ENCODE measurements at places on chromosomes 3 and 15.
A peak's percentile ranks its signal among the peaks of the same experiment; 100 is the strongest.

GRCh38 chr15:61079529-61079928 lies 149.6 kb downstream of the RORA start:
- no peaks in the 10 kb centered on the region for H3K4me1 ChIP-seq
- H3K27me3 ChIP-seq = peaks cover 11% of the 10 kb centered on the region
- no peaks in the 10 kb centered on the region for H3K36me3 ChIP-seq
- no peak overlapping the region for H3K27ac ChIP-seq
- no peak overlapping the region for H3K4me3 ChIP-seq
- no peak for DNase-seq

- no peak overlapping the region for H3K27ac ChIP-seq
- H3K36me3 ChIP-seq = no peaks in the 10 kb centered on the region
- H3K27me3 ChIP-seq = peaks cover 4% of the 10 kb centered on the region
Measured at GRCh38 chr3:99879275-99879674, 61.6 kb downstream of the CMSS1 start.

DNA sequence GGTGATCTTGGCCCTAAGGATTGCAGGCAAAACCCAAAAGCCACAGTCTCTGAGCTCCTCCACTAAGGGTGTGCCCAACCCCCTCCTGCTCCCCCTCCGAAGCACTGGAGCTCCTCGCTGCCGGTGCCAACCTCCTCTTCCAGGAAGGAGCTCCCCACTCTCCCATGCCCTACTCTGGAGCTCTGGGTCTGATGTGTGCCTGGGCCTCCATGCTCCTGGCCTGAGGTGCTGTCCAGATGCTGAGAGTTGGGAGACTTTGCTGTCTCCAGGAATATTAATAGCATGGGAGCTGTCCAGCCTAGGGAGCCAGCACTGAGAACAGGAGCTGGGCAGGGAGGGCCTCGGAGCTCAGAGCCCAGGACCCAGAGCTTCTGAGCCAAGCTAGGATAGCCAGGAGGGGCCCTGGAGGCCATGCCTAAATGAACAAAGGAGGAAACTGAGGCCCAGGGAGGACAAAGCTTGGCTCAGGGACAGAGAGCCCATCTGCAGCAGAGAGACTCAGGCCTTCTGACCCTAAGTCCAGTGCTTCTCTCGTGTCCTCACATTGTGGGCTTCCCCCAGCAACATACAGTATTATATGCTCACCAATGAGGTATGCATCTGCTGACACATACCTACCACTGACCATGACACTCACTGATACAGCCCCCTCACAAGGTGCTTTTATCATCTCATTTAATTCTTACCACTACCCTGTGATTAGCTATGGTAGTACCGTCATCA lies 36.9 kb upstream of the HERC1 start:
- H3K27me3 ChIP-seq = no peaks in the 10 kb centered on the region
- H3K4me3 ChIP-seq = peak overlapping the region; percentile 33
- H3K36me3 ChIP-seq = no peaks in the 10 kb centered on the region
- H3K27ac ChIP-seq = peak overlapping the region; percentile 88

GRCh38 chr3:53253707-53254508 lies 1.9 kb downstream of the TKT start:
- peaks cover 25% of the 10 kb centered on the region for H3K36me3 ChIP-seq
- H3K4me1 ChIP-seq = peaks cover 49% of the 10 kb centered on the region
- H3K4me3 ChIP-seq = peak overlapping the region; percentile 91
- H3K27me3 ChIP-seq = no peaks in the 10 kb centered on the region

GRCh38 chr3:153287017-153287416 lies 125.0 kb downstream of the RAP2B start:
- no peak overlapping the region for H3K4me3 ChIP-seq
- no peak for DNase-seq

- H3K4me3 ChIP-seq = no peak overlapping the region
- H3K27me3 ChIP-seq = no peaks in the 10 kb centered on the region
- no peaks in the 10 kb centered on the region for H3K36me3 ChIP-seq
- no peaks in the 10 kb centered on the region for H3K4me1 ChIP-seq
Measured at GRCh38 chr15:29337156-29337959, 67.7 kb upstream of the NSMCE3 start.

DNA sequence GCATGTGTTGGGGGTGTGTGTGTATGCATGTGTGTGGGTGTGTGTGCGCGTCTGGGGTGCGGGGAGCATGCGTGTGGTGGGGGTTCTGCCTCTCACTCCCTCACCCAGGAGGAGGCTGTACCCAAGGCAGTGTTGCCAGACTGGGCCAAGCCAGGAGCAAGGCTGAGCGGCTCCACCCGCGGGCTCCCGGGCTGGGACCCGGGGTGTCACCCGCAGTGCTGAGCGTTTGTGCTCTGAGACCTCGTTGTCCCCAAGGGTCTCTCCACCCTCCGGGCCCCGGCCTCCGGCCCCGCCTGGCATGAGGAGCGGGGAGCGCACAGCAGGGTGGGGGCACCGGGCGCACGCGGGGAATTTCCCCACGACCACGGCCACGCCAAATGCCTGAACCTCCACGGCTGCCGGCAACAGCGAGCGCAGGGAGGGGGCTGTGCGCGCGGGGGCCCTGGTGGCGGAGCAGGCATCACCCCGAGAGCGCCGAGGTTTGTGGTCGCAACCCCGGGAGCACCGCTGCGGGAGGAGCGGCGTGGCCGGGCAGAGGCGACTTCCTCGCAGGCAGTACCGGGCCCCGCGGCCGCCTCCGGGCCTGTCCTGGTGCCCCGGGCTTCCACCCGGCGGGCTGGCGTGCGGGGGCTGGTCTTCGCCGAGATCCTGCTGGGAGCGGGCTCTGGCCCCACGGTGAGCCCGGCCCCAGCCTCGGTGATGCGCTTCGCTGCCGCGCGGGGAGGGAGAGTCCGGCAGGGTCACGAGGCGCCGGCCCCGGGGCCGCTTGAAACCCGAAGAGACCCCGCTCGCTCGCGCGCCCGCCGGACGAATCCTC lies 7.4 kb upstream of the OCA2 start:
- peak; percentile 23 for DNase-seq
- H3K4me1 ChIP-seq = peaks cover 10% of the 10 kb centered on the region

DNA sequence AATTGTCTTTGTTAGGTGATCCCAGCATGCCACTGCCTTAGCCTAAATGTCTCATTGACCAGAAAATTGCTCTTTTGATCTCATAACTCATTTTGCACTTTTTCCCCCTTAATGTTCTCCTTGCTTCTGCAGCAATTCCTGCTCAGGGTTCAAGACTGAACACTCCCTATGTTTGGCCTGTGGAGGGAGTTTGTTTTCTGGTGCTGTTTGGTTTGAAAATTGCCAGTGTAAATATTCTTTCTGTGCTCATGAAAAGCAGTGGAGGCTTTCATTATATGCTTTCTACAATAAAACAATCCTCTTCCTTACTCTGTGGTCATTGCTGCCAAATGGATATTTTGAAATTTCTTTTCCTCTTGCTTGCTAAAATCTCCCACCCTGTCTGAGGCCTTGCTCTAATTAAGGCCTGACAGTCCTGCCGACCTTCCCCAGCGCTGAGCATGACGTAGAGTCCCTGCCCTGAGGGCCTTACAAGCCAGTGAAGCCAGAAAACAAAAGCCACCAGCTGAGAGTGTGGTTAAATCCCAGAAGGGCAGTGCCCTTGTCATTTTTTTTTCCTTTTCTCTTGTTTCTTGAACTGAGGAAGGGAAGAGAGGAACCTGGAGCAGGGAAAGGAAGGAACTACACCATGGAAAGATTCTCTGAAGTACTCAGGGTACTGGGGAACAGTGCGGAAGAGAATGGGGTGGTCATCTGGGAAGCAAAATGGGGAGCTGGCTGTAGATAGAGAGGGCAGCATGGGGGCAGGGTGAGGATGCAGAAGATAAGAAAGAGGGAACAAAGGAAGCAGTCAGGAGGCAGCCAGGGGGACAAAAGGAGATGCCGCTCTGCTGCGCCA lies 24.8 kb downstream of the ZBTB38 start:
- H3K27ac ChIP-seq = no peak overlapping the region
- H3K4me3 ChIP-seq = no peak overlapping the region
- no peak for DNase-seq
- H3K27me3 ChIP-seq = no peaks in the 10 kb centered on the region

- H3K27ac ChIP-seq = no peak overlapping the region
- H3K27me3 ChIP-seq = peaks cover 2% of the 10 kb centered on the region
- no peaks in the 10 kb centered on the region for H3K4me1 ChIP-seq
- H3K36me3 ChIP-seq = no peaks in the 10 kb centered on the region
- H3K4me3 ChIP-seq = no peak overlapping the region
Measured at GRCh38 chr3:55692957-55693558, 206.0 kb upstream of the WNT5A start.

DNA sequence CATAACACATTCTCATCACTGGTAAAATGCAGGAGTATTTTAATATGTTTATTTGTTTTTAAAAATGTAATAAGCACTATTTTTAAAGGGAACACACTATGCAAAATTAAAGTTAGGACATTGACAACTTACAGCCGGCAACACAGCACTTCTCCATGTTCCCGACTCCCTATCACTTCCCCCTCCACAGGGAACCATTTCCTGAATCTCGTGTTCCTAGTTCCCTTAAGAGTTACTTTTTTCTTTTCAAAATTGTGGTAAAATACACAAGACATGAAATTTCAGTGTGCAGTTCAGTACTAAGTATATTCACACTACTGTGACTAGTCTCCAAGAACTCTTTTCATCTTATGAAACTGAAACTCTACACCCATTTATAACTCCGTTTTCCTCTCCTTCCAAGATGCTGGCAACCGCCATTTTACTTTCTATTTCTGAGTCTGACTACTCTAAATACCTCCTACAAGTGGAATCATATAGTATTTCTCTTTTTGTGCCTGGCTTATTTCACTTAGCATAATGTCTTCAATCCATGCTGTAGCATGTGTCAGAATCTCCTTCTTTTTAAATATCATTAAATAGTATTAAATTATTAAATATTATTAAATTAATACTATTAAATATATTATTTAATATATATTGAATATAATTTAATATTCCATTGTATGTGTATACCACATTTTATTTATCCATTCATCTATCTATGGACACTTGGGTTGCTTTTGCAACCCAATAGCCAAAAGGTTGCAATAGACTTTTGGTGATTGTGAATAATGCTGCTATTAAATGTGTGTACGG lies 25.9 kb upstream of the UBE2Q2 start:
- peak overlapping the region; percentile 2 for H3K27ac ChIP-seq
- no peak for DNase-seq

- no peaks in the 10 kb centered on the region for H3K4me1 ChIP-seq
- no peak for DNase-seq
- no peak overlapping the region for H3K4me3 ChIP-seq
- no peaks in the 10 kb centered on the region for H3K27me3 ChIP-seq
Measured at GRCh38 chr3:35894735-35895134, 255.4 kb downstream of the ARPP21 start.

DNA sequence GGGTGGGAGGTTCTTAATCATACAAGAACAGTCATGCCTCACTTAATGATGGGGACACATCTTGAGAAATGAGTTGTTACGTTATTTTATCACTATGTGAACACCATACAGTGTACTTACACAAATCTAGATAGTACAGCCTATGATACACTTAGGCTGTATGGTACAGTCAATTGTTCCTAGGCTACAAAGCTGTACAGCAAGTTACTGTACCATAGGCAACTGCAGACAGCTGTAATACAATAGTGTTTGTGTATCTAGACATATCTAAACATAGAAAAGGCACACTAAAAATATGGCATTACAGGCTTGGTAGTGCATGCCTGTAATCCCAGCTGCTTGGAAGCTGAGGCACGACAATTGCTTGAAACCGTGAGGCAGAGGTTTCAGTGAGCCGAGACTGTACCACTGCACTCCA lies 55.7 kb upstream of the PLXND1 start:
- no peak overlapping the region for H3K4me3 ChIP-seq
- H3K27ac ChIP-seq = no peak overlapping the region
- no peak for DNase-seq
- H3K4me1 ChIP-seq = peaks cover 15% of the 10 kb centered on the region
- no peaks in the 10 kb centered on the region for H3K27me3 ChIP-seq

DNA sequence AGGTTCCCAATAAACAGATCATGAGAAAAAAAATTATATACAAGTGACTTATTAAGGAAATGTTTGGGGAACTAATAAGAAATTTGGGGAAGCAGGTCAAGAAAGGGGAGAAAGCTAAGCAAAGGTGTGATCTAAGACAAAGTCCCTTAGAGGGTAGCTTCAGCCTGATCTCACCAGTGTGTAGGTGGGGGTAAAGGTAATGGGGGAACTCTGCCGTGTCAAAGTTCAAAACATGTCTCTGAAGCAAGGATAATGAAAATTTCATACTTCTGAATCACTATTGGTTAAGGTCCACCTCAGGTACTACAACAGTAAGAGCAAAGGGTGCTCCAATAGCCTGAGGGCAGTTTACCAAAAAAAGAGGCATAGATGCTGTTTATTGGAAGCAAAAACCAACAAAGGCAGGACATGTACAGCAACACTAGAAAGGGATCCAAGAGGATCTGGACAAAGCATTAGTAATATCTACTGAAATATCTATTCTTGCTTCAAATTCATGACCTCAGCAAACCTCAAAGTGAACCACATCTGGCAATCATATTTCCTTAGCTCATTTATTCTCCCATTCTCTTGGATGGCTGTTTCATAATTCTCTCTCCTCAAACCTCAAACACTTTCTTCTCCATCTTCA lies 6.9 kb downstream of the ACAD11 start:
- H3K36me3 ChIP-seq = no peaks in the 10 kb centered on the region
- H3K4me1 ChIP-seq = peaks cover 21% of the 10 kb centered on the region
- H3K4me3 ChIP-seq = no peak overlapping the region
- no peak overlapping the region for H3K27ac ChIP-seq
- DNase-seq = no peak
- no peaks in the 10 kb centered on the region for H3K27me3 ChIP-seq

- H3K4me1 ChIP-seq = peaks cover 17% of the 10 kb centered on the region
- H3K4me3 ChIP-seq = no peak overlapping the region
Measured at GRCh38 chr15:51096976-51097375, 2.3 kb upstream of the TNFAIP8L3 start.

- peak overlapping the region; percentile 6 for H3K27ac ChIP-seq
- no peaks in the 10 kb centered on the region for H3K27me3 ChIP-seq
Measured at GRCh38 chr3:45381168-45381852, 7.1 kb upstream of the LARS2 start.

- DNase-seq = no peak
- no peaks in the 10 kb centered on the region for H3K27me3 ChIP-seq
Measured at GRCh38 chr3:180390313-180390712, 211.7 kb upstream of the TTC14 start.

DNA sequence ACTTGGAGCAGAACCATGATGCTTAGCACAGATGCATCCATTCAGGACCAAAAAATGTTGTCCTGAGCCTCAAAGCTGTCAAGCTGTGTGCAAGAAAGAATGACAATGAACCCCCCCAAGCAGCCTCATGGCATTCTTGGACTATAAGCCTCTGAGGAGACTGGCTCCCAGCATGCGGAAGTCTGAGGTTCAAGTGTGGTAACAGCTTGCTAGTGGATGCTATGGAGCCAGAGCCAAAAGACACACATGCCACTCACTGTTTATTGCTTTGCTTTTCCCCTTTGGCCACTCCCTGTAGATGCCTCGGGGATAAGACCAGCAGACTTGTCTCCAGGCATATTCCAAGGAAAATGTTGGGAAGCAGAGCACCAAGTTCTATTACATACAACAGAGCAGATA lies 38.2 kb upstream of the SNRK start:
- no peak overlapping the region for H3K27ac ChIP-seq
- no peaks in the 10 kb centered on the region for H3K36me3 ChIP-seq
- peaks cover 3% of the 10 kb centered on the region for H3K27me3 ChIP-seq
- DNase-seq = no peak

GRCh38 chr15:71683411-71684274 lies 126.7 kb upstream of the NR2E3 start:
- no peak overlapping the region for H3K4me3 ChIP-seq
- peaks cover 3% of the 10 kb centered on the region for H3K4me1 ChIP-seq
- DNase-seq = no peak
- H3K27ac ChIP-seq = no peak overlapping the region
- peaks cover 15% of the 10 kb centered on the region for H3K27me3 ChIP-seq
- no peaks in the 10 kb centered on the region for H3K36me3 ChIP-seq
